ENCODE measurements at places on chromosomes 3 and 15. TPM values are rescaled to one million over a fixed set of nuclear protein-coding genes. Genes with fewer than 3 reads are reported as not detected.

DNA sequence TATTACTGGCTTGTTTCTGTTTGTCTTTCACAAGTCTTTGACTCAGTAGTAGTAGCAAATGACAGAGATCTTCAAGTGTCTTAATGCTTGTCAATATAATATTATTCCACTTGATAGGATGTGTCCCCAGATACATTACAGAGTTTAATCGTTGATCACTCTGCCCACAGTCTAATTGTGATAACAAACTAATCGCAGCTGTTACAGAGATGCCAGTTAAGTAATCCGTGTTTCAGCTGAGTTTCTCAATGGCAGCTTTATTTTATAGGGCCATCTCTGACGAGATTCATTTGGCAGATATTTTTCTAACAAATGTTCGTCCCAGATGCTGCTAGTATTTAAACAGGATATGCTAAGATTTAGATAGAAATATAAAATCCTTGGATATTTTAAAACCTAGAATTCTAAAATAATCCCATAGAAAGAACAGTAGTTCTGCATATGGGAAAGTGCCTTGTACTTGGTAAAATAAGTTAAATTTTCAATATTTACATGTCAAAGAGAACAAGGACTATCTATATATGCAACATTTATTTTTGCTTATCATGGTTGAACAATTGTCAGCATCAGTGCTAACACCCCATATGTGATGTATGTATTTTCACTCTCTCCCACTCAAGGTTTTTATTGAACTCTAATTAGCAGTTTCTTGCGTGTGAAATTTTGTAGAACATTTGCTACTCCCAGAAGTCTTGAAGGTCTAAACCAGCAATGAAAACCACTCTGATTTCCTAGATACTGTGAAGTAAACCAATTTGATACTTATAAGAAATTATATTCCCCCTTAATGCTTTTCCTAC lies 185.5 kb downstream of the MBNL1 start:
- DNase-seq: no peak

DNA sequence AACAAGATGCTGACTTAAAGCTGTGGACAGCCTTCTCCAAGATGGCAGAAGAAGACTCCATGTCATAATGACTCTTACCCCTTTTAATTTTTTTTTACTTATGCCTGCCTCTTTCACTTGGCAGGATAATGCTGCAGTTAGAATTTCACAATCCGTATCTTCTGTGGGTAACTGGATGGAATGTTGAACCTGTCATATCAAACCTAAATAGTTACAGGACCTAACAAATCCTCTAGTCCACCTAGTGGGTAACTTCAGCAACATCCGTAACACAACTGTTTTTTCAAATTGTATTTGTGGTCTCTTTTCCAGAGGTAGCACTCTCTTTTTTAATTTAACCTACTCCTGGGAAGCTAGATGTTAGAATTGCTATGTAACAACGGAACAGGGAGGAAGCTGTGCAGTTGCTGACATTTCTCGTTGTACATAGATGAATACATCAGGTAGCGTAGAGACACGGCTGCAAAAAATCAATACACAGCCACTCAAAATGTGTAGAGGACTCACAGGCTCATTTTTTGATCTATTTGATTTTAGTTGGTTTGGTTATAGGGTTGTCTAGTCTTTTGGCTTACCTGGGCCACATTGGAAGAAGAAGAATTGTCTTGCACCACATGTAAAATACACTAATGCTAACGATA lies 43.9 kb upstream of the TRPM1 start:
- DNase-seq: no peak

- DNase-seq: peak; percentile 47
These were observed 19.5 kb downstream of the MESD start for GRCh38 chr15:80970018-80970657.

DNA sequence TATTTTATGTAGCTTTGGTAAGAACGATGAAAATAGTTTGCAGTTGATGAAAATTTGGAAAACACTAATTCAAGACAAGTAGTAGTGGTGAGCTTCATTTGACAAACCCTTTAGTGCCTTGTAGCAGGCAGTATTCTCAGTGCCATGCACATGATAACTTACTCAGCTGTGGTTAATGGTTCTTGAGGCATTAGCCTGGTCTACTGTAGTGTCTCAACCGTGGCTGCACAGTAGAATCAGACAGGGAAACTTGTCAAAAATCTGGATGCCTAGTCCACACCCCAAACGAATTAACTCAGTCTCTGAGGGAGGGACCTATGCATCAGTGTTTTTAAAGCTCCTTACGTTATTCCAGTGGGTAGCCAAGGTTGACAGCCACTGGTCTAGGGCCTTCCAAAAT lies 45.4 kb downstream of the PSMD6 start:
- DNase-seq: no peak

DNA sequence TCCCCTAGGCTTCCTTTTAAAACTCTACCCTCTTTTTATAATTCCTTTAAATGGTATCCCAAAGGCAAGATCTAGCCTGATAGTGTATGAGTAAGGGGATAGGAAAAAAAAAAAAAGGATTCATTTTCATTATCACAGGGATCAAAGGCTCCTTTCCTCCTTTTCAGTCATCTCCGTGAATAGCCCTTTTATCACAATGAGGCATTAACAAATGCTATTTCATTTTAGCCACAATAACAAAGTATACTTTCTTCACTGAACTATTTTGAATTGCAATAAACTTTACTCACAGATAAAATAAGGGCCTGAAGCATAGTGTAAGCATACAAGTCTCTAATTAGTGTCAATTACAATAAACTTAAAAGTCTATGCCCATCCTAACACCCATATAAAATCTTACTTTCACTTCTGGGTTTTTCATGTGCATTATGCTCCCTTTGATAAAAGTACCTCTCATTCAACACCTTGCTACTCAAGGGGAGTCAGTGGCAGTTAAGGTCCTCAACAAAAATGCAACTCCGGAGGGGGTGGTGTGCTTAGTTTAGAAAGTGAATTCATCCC lies 8.6 kb downstream of the HIGD1A start:
- DNase-seq: no peak

The SLC28A1 gene
- polyA plus RNA-seq: 6.1 TPM

The CNTN3 gene
- 8.1 TPM for polyA plus RNA-seq

The LCTL gene
- polyA plus RNA-seq: 0.19 TPM

The PLA2G4D gene
- 0.13 TPM for polyA plus RNA-seq

- DNase-seq: peak; percentile 5
These were observed 244.4 kb downstream of the ZBTB20 start for GRCh38 chr3:114902691-114903101.

GRCh38 chr15:73530649-73531048 lies 87.7 kb downstream of the REC114 start:
- no peak for DNase-seq

GRCh38 chr3:123013876-123014275 lies 13.7 kb downstream of the SEMA5B start:
- DNase-seq: no peak

DNA sequence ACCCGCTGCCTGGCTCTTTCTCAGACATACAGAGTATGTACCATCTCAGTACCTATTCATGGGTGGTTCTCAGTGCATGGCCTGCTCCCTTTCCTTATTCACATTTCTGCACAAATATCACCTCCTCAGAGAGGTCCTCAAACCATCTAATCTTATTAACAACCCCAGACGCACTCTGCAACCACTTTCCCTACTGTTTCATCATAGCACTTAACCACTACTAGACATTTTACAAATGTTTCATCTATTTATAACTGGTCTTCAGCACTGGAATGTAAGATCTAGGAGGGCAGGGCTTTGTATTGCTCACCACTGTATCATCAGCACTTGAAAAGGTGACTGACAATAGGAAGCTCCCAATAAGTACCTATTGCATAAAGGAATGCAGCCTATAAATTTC lies 45.1 kb downstream of the TNIK start:
- no peak for DNase-seq

The MYZAP gene
- polyA plus RNA-seq: 4.0 TPM

- DNase-seq: no peak
These were observed 102.1 kb downstream of the DIPK2A start for GRCh38 chr3:144073698-144074097.

GRCh38 chr3:2579206-2579605 lies 480.5 kb downstream of the CNTN4 start:
- DNase-seq: no peak

DNA sequence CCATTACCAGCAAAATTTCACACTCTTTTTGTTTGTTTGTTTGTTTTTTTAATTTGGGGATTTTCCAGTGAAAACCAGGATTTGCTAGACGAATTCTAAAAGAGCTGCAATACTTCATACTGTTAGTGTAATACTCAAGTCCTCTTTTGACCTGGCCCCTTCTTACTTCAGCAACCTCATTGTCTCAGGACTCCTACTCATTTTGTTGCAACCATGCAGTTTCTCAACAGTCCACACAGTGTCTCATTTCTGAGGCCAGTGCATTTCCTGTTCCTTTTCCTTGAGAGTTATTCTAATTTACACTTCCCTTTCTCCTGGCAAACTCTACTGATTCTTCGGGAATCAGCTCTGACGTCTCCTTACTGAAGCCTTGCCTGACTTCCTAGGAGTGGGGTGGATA lies 35.6 kb downstream of the NSUN3 start:
- DNase-seq: no peak

DNA sequence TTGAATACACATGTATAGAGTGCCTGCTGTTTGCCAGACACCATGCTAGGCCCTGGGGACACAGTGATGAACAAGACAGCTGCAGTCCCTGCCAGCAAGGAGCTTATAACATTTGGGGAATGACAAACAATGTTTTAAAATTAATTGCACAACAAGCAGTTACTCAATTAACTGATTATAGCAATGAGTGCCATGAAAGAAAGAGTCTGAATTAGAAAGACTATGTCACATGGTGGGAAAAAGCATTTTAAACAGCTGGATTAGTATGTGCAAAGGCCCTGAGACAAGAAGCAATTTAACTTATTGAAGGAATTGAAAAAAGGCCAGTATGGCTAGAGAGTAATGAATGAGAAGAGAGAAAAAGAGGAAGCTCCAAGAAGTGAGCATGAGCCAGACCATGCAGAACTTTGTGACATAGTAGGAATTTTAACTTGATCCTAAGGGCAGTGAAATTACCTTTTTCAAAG lies 64.5 kb upstream of the PLXNA1 start:
- no peak for DNase-seq

GRCh38 chr3:34229876-34230275 lies 431.4 kb downstream of the PDCD6IP start:
- no peak for DNase-seq

DNA sequence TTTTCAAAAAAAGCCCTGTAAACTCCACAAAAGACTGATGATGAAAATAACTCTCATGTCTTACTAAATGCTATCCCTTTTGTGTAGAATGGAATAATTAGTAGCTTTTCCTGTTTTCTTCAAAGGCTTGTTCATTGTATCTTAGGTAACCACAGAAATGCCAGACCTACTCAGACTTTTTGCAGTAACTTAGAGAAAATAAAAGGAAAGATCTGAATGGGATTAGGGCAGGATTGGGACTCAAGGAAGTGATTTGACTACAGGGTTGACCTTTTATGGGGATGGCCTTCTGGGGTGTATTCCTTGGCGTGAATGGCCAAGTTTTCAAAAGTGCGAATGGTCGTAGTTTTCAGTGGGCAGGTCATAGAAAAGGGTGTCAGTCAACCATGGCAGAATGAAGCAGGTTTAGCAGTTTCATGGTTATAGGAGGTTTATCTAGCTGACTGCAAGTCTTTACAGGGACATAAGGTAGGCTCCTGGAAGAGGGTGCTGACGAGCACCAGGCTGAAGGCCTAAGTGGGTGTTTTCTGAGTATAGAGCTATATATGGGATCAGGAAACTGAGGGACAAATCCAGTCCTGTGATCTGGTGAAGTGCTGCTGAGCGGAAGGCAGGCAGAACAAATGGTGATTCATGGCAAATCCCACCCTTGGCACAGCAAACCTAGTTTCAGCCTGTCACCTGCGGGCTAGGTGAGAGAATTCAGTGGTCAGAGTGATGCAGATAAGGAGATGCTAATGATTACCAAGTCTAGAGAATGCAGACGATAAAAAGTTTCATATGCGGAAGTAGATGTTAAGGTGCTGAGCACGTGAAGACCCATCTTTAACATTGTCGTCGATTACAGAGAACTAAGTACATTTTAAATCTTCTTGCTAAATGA lies 46.4 kb downstream of the IL1RAP start:
- DNase-seq: no peak

DNA sequence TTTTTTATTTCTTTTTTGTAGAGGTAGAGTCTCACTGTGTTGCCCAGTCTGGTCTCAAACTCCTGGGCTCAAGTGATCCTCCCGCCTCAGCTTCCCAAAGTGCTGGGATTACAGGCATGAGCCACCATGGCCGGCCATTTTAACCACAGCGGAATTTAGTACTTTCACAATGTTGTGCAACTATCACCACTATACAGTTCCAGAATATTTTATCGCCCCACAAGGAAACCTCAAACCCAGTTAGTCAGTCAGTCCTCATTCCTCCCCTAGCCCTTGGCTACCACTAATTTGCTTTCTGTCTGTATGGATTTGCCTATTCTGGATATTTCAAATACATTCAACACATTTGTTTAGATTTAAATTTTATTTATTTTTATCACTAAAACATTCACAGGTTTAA lies 15.5 kb upstream of the HOMER2 start:
- DNase-seq: no peak

The TJP1 gene
- polyA plus RNA-seq: 161 TPM

Data from left renal pelvis (tissue), 4 donors.